ENCODE measurements at places on chromosomes 1 and 21.
A peak's percentile ranks its signal among the peaks of the same experiment; 100 is the strongest.

DNA sequence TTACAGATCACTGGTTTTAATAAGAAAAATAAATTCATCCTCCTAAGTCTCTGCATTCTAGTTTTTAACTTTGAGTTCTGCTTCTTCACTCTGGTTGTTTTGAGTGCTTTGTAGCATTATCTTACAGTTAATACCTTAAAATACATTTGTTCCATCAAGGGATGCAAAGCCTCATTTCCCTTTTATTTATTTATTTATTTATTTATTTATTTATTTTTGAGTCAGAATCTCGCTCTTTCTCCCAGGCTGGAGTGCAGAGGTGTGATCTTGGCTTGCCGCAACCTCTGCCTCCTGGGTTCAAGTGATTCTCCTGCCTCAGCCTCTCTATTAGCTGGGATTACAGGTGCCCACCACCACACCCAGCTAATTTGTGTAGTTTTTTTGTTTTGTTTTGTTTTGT, 147.8 kb downstream of the ZNF326 start:
- no peak for DNase-seq

GRCh38 chr1:35809114-35810095, 1.6 kb downstream of the AGO4 start:
- no peak for DNase-seq

DNA sequence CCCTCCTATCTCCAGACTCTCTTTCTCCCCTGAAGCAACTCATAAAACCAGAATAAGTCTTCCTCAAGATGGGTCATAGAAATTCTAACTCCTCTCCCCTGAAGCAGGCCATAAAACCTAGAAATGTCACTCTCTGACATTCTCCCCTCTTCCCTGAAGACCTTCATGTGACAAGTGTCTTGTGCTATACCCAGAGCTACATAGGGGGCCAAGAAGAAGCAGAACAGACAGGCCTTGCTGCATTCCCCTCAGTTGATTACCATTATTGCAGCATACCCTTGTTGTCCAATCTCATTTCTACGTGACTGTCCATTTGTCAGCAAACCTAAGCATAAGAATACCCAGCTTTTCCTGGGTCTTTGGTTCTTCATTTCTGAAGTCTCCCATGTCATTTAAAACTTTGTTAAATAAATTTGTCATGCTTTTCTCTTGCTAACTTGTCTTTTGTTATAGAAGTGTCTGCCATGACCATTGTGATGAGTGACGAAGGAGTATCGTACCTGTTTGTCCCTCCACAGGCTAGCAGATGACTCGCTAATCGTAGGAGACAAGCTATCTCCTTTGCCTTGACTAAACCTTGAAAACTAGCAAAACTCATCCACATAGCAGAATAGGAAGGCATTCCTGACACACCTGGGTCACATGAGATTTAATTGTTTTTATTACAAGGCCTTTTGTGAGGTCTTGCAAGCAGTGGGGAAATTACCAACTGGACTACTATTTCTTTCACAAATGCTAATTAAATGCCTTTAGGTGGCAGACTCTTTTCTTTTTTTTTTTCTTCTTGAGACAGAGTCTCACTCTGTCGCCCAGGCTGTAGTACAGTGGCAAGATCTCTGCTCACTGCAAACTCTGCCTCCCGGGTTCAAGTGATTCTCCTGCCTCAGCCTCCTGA, 39.4 kb upstream of the ZNF326 start:
- DNase-seq: no peak

DNA sequence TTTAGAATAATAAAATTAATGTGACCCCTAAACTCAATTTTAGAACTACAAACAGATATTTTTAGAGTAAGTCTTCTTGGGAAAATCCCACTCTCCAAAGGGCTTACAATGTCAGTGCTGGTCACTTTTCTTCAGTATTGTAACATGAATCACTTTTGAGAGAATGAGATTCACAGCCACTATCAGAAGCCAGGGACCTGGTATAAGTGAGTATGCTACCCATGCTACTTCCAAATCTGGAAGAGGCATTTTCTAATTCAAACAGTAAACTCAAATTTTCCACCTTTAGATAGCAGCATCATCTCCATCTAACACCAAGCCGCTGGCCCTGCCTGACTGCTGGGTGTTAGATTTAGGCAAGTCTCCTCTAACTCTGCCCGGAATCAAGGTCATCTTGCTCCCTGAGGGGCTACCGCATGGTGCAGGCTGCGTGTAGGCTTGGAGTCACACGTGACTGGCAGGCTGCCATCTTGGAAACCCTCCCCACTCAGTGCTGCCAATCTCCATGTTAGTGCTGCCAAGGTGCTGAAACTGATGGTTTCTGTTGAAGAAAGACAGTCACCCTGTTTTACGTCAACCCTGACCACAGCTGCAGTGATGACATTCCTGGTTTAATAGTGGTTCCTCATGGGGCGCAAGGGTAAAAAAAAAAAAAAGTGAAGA, 882.9 kb upstream of the B3GALT2 start:
- DNase-seq: no peak

DNA sequence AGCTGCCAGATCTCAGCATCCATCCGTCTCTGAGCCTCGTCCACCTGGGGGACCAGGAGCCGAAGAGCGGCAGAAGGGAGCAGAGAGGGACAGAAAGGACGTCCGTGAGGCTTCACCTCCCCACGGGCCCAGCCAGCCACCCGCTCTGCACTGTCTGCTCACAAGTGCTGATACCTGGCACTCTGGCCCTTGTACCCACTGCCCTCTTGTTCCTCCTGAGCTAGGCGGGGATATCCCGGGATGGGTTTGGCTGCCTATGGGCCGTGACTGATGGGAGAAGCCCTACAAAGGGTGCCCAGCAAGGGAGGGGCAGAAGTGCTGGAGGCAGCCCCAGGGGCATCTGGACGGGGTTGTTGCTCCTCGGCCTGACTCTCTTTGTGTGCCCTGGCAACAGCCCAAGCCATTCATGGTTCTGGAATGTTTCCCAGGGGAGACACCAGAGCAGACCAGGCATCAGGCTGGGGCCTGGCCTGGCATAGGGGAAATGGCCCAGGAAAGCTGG, 57.6 kb downstream of the LDLRAD2 start:
- DNase-seq: no peak

GRCh38 chr1:117556341-117556740, 49.5 kb upstream of the TENT5C start:
- no peak for DNase-seq

GRCh38 chr21:45983649-45983965, 2.0 kb downstream of the COL6A1 start:
- DNase-seq: no peak

DNA sequence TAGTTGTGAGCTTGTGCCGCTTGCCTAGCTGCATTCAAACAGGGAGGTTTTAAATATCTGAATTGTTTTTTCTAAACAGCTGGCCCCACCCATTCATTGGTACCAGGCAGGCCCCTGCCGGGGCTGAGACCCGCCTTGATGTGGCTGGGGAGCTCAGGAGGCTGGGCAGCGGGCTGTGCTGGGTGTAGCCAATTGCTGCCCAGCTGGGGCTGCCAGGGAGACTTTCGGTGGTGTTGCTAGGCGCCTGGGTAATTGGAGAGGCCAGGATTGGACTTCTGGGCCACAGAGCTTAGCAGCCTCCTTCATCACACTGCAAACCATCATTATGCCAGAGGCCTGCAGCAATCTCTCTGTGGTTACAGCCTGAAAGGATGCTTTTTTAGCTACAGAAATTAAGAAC, 12.2 kb downstream of the RHBDL2 start:
- no peak for DNase-seq

DNA sequence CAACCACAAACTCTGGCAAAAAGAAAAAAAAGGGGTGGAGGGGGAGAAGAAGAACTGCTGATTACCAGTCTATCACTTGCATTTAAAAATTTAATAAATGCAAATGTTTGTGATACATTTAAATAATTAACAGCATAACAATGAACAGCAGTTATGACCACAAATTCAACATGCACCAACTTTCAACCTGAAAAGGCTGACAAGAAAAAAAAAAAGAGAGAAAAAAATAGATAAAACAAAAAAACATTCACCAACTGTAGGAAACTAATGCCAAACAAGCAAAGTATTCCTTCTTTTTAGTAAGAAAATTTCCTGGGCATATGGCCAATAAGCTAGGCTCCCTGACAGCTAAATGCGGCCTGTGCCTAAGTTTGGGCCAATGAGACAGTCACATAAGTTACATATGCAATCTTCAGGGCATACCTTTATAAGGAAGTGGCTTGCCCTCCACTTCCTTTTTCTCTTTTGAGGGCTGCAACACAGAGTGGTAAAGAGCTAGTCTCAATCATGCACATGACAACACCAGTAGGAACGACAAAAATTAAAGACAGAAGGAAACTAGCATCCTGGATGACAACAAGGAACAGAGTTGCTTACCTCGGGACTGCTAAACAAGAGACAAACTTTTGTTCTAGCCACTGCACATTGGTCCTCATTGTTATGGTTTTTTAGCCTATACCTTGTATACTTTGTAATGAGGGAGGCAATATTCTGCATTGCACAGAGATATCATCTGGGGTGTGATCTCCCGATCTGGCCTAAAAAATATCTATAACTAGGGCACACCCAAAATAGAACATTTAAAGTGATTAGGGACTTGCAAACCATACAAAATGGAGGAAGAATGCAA, 24.2 kb upstream of the PHTF1 start:
- peak; percentile 10 for DNase-seq

- DNase-seq: no peak
These were observed 349.3 kb downstream of the RGS7 start for GRCh38 chr1:241007668-241008067.

DNA sequence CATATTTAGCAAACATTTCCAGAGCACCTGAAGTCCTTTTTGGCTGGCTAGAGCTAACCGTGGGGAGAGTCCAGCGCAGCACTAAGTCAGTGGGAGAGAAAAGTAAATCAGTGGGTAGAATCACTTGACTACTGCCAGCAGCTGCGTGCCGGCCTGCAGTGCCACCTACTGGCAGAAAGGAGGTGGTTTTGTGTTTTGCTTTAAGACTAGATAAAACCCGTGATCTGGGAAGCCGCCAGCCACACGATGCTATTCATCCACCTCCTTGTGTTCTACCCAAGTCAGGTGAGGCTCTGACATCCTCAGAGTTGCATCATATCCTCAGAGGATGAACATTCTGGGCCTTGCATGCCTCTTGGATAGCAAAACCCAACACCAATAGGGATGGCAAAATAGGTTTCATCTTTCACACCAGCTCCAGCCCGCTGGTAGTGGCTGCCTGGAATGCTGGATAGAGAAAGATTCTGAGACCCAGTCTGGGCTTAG, 14.1 kb upstream of the HEYL start:
- peak; percentile 81 for DNase-seq

DNA sequence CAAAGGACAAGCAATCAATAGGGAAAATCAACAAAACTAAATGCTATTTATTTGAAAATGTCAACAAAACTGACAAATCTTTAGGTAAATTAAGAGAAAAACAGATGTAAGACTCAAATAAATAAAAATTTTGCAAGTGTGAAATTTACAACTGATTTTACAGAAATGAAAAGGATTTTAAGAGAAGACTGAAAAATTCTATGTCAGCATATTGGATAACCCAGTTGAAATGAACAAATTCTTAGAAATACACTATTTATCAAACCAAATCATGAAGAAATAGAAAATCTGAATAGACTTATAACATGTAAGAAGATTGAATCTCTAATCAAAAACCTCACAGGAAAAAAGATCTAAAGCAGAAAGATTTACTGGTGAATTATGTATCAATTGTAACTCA, 7.6 kb upstream of the SPRR2F start:
- no peak for DNase-seq

GRCh38 chr1:11272544-11272831, 510 bp upstream of the UBIAD1 start:
- DNase-seq: no peak

GRCh38 chr1:98256700-98257099, 335.9 kb upstream of the DPYD start:
- no peak for DNase-seq

DNA sequence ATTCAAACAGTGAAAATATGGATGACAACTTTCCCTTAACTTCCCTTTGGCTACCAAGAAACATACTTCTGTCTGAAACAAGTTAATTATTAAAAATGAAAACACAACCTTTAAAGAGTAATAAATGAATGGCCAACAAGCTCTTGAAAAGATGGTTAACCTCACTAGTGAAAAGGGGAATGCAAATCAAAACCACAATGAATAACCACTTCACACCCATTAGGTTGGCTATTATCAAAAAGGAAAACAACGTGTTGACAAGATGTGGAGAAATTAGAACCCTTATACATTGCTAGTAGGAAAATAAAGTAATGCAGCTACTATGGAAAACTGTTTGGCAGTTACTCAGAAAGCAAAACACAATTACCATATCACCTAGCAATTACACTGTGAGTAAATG, 14.1 kb downstream of the COP1 start:
- no peak for DNase-seq

DNA sequence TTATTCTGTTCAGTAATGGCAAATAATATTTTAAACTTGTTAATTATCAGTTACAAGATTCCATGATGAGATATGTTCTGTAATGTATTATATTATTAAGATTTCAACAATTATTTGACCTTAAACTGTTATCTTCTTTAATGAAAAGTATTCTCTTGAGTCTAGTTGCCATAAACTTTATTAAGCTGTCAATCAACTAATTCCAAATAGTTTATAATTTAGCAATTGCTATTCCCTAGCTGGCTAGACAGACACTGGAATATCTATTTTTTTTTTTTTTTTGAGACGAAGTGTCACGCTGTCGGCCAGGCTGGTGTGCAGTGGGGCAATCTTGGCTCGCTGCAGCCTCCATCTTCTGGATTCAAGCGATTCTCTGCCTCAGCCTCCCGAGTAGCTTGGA, 3.8 kb downstream of the CMPK1 start:
- no peak for DNase-seq

GRCh38 chr1:47175227-47175934, 14.5 kb downstream of the PDZK1IP1 start:
- DNase-seq: peak; percentile 57

GRCh38 chr1:110515891-110516290, 3.1 kb downstream of the KCNA10 start:
- no peak for DNase-seq

GRCh38 chr1:235073968-235074522, 54.6 kb downstream of the TOMM20 start:
- DNase-seq: no peak

DNA sequence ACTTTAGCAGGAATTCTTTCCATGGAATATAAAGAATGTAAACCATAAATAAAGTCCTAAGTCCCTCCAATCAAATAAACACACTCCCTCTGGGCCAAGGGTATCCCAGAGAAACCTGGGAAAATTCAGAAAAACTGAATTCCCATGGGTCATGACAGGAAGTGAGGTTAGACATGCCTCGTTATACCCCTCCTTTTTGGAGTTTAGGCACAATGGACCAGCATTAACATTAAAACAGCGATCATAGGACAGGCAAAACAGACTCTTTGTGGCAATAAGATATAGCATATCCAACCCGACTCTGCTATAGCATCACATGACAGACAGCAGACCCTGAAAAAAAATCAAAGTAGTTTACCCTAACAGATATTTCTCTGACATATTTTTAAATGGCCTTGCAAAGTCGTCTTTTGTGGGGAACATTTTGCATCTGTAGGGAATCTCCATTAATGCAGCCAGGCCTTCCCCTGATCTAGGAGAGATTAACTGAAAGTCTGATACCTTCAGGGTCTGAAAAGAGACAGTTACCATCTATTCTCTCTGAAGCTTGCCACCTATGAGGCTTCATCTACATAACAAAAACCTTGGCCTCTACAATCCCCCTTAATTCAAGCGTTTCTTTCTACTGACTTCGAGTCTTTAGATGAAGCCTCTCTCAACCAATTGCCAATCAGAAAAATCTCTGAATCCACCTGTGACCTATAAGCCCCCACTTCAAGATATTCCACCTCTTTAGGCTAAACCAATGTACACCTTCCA, 143.0 kb upstream of the KCNK1 start:
- DNase-seq: no peak

GRCh38 chr1:18899363-18900049, 2.8 kb downstream of the ALDH4A1 start:
- DNase-seq: no peak
